T47D (cell line): ENCODE measurements at places on chromosomes 4 and X.
A peak's percentile ranks its signal among the peaks of the same experiment; 100 is the strongest.

DNA sequence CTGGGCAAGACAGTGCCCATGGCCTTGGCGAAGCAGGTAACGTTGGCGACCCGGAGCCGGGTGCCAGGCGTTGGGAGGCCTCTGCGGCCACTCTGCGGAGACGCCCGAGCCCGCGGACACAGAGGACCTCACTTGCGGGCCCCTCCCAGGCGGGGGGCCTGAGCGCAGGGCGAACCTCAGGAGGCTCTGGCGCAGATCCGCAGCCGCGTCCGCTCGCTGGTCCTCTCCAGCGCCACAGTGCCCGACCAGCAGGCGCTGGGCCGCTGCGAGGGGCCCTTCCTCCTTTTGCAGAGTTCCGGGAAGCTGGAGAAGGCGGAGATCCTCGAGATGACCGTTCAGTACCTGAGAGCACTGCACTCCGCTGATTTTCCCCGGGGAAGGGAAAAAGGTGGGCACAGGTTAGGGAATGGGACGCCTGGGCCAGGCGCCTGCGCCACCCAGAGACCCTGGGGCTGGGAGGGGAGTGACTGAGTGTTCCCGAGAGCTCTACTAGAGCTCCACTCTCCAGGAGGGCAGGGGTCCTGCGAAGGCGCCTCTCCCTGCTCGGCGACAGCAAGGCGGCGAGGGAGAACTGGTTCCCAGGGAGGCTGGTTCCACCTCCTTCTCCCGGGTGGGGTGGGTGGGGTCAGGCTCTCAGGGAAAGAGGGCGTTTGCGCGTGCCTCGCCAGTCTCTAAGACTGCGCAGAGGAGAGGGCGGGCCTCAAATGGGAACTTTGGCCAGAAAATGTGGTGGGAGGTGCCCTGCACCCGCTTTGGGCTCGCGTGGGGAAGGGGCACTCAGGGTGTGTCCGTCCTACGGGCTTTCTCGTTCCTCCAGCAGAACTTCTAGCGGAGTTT lies 1.4 kb downstream of the HELT start:
- no peak for DNase-seq

DNA sequence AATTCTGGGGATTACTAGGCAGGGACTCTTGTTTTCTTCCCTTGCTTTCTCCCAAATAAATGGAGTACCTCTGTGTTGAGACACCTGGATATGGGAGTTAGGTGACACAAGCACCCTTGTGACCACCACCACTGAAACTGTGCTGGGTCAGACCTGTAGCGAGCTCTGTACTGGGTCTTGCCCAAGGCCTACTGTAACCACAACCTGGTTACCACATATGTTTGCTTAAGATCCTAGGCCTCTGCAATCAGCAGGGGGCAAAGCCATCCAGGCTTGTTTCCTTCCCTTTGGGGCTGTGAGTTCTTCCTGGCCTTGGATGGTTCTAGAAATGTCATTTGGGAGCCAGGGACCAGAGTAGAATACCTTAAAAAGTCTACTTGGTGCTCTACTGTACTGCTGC lies 49.4 kb downstream of the LPAR4 start:
- DNase-seq: peak; percentile 7

DNA sequence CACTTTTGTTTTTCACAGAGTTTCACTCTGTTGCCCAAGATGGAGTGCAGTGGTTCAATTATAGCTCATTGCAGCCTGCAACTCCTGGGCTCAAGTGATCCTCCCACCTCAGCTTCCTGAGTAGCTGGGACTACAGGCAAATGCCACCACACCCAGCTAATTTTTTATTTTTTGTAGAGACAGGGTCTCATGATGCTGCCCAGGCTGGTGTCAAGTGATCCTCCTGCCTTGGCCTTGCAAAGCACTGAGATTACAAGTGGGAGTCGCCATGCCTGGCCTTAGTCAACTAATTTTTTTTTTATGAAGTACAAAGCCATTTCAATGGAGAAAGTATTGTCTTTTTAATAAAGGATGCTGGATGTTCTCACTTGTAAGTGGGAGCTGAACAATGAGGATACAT lies 51.3 kb upstream of the UXT start:
- DNase-seq: no peak

- no peak for DNase-seq
Observed at GRCh38 chrX:65642914-65643491, 24.5 kb upstream of the MSN start.

GRCh38 chrX:30246769-30247489 lies at the start of gene MAGEB1:
Gene MAGEB1, plus strand, starts transcription at chrX:30247146. Its CDS starts 3,348 bp downstream, at chrX:30250494.
- DNase-seq: no peak

DNA sequence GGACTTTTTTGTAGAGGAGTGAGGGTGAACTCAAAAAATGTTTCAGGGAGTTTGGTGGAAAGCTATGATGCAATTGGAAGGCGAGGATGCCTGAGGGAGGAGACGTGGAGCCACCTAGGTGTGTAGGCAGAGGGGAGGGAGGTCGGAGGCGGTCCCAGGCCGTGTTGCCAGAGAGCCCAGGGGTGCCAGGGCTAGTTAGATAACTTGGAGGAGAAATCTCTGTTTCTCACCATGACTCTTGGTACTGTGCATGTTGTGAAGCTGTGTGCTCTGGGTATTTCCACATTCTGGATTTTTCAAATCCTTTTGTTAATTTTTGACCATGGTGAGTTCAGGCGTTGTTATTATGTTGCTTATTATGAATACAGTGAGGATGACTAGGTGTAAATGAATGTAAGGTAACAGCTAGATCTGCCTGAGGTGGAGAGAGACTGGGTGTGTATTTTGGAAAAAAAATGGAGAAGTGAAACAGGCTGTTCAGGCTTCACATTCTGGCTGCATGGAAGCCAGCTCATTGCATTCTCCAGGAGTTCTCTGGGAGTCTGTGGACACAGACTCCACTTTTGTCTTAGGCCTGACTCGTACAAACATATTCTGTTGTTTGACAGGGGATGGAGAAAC lies 4.5 kb downstream of the RAB9A start:
- DNase-seq: peak; percentile 43

DNA sequence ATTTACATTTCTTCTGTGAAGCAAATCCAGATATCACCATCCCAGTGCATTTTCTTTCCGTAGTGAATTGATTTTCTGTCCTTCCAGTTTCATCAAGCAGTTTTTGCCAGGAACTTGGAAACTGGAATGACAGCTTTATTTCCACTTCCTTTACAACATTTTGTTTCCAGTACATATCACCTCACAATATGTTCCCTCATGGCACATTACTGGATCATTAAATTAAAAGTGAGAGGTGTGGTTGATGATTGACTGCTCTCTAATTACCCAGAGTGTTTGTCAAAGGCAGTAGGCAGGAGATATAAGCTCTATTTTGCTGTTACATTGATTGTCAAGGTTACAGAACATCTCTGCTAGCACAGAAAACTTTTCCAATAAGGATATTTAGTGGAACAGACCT lies 22.3 kb upstream of the ACE2 start:
- no peak for DNase-seq

- DNase-seq: no peak
Observed at GRCh38 chrX:29145316-29145715, 558.1 kb downstream of the IL1RAPL1 start.

DNA sequence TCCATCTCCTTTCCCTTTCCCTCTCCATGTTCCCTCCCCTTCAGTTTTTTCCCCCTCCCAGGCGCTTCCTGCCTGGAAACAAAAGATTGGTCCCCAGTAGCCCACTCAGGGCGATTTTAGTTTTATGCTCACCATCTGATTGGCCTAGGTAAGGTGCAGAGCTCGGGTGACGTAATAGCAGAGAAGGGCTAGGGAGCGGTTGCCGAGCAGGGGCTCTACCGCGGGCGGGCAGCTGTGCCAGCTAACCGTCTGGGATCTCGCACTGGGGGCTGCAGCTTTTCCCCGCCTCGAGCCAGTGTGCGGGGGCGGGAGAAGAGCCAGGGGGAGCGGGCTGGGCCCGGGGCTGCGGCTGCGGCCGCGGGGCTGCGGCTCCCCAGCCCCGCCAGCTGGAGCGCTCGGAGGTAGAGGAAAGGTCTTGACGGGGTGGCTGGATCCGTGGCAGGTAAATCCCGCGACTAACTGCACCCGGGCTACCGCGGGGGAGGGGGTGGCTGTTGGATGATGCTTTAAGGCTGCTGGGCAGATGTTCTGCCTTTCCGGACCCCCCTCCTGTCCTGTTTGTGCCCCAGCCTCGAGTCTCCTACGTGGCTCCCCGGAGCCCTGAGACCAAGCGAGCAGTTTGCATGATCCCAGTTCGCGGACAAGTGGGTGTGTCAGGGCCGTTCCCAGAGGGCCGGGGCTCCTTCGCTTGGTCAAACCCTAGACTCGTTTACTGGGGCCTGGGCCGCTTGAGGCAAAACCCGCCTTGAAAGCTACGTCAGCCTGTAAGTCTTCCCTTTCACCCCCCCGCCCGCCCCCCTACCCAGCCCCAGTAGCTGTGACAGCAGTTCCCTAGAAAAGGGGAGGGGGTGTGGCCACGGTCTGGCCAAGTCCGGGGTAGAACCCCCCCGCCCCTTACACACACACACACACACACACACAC lies at the start of gene PAK3:
Gene PAK3 (plus strand): TSS at position 218 of the 922 bp plus-strand sequence. CDS start 26,913 bp downstream, outside the sequence.
- peak; percentile 1 for DNase-seq

- DNase-seq: no peak
Observed at GRCh38 chr4:154692304-154692818, 51.4 kb upstream of the LRAT start.

GRCh38 chr4:129900430-129900953 lies 804.5 kb downstream of the C4orf33 start:
- DNase-seq: no peak

GRCh38 chrX:23811108-23811651 lies 28.2 kb downstream of the SAT1 start:
- DNase-seq: no peak

DNA sequence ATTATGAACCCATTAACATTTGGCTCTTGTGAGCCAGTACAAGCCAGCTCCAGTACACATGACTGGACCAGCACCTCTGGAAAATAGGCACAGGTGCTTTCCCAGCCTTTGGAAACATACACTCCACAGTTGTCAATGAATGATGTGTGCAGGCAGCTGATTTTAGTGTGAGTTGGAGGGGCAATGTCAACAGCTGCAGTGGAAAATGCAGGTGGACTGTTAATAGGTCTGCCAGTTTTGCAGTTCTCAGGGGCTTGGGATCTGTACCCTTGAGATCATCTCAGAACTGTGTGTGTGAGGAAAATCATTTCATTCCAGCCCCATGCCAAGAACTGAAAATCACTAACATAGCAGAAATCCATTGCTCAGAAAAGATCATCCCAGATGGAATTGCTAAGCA lies 81.7 kb upstream of the CHRDL1 start:
- no peak for DNase-seq

GRCh38 chr4:87749883-87750282 lies 49.5 kb upstream of the IBSP start:
- DNase-seq: no peak

DNA sequence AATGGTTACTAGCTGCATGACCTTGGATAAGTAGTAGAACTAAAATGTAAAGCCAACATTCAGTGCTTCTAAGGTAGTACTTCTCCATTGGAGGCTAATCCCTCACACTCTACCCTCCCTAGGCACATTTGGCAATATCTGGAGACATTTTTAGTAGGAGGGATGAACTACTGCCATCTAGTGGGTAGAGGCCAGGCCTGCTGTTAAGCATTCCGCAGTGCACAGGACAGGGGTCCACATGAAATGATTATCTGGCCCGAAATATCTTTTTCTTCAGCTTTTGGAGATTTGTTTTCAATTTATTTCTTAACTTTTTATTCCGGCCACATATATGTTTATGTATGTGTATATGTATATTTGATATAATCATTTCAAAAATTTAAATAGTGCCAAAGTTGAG lies 36.0 kb upstream of the SPANXC start:
- DNase-seq: peak; percentile 0

- no peak for DNase-seq
Observed at GRCh38 chr4:23818097-23818885, 71.6 kb downstream of the PPARGC1A start.

GRCh38 chrX:101349193-101349562 lies 636 bp upstream of the TIMM8A start:
- DNase-seq: no peak

GRCh38 chrX:29824176-29824906 lies 391.0 kb upstream of the MAGEB2 start:
- DNase-seq: no peak

GRCh38 chr4:5467111-5467510 lies 241.2 kb downstream of the EVC2 start:
- no peak for DNase-seq

DNA sequence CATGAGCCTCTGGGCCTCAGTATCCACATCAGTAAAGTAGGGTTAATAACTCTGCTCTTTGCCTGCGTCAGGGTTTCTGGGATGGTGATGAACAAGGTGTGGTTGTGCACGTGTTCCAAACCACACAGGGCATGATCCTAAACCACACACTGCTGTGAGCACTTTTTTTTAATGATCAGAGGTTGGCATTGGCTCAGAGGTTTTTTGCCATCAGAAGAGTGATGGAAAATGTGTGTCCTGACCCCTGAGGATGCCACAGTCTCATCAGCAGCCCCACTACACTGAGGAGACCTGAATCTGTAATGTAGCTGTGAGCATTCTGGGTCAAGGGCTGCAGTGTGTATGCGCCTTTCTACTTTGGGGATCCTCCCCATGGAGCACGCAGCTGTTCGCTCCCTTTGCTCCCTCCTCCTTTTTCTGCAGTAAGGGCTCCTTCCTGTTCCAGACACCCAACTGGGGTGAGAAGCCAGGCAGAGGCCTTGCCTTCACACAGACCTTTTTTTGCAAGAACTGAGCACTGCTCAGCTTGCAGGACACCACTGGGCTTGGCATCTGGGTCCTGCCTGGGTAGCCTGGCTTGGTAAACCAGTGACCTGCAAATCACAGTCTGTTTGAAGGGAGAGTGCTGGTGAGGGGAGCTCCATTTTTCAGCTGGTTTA lies 87.5 kb downstream of the MAMLD1 start:
- DNase-seq: no peak

DNA sequence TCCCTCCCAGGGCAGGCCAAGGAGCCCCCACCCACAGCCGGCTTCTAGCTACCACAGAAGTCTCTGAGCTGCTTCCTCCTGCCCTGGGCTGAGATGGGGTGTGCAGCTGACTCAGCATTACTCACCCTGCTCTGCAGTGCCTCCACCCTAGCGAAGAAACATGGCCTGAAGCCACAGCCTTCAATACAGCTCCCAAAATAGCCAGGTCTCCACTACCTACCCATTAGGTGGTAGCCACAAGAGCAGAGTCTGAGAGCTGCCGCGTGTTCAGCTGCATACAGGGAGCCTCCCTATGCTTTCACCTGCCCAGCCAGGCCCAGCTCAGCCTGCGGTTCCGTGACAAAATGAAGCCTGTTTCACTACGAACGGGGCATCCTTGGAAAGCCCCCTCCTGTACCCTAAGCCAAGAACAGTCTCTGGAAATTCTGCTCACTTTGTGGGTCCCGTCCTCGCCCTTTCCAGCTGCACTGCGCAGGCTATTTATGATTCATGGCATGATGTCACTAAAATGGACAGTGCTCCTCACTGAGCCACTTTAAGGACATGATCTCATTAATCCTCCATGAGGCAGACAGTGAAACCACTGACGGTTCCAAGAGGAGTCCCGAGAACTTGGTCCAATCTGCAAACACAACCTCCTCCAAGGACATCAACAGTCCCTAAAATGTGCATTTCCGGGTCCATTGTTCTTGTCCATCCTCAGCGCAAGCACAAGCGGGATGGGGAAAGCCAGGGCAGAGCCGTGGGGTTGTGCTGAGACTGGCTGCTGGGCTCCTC lies 20.2 kb downstream of the WDR1 start:
- DNase-seq: no peak
